ENCODE measurements at places on chromosomes 5 and 9. TPM values are rescaled to one million over a fixed set of nuclear protein-coding genes. Genes with fewer than 3 reads are reported as not detected.
A peak's percentile ranks its signal among the peaks of the same experiment; 100 is the strongest.

DNA sequence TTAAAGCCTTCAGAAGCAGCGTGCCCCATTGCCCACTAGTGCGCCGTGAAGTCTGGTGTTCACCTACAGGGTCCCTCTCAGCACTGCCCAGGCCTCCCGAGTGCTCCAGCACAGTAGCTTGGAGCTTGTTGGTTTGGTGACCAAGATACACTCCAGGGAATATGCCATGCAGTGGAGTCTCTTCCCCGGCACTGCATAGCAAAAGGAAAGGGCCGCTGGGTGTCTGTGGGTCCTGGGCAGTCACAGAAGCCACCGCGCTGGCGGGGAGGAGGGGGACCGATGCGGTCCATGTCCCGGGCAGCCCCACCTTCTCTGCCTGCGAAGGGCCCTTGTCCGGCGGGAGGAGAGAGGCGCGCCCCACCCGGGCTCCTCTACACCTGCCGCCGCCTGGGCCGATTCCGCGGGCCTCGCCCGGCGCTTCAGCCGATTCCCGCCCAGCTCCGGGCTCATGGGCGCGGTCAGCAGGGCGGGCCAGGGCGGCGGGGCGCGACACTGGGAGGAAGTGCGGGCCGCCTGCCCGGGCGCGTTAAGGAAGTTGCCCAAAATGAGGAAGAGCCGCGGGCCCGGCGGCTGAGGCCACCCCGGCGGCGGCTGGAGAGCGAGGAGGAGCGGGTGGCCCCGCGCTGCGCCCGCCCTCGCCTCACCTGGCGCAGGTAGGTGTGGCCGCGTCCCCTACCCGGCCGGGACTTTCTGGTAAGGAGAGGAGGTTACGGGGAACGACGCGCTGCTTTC, at the start of gene SYK:
Gene SYK (plus strand): TSS at position 579 of the 732 bp plus-strand sequence. CDS start 42,080 bp downstream, outside the sequence.
- no peak for DNase-seq

DNA sequence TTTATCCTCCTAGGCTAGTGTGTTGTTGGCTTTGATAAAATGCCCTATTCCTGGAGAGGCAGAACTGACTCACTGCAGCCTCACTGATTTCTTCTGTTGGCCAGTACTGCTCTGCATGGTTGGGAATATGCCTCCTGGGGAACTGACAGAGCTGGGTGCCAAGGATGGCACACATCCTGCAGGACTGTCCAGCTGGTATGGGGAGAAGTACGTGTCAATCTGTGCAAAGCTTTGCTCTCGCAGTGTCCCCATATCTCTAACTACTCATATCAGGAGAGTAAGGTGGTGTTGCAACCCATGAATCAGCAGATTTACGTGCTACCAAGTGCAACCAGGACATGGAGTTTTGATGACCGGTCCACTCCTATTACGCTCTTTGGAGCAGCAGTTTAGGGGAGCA, 74.7 kb downstream of the TEK start:
- no peak for DNase-seq

DNA sequence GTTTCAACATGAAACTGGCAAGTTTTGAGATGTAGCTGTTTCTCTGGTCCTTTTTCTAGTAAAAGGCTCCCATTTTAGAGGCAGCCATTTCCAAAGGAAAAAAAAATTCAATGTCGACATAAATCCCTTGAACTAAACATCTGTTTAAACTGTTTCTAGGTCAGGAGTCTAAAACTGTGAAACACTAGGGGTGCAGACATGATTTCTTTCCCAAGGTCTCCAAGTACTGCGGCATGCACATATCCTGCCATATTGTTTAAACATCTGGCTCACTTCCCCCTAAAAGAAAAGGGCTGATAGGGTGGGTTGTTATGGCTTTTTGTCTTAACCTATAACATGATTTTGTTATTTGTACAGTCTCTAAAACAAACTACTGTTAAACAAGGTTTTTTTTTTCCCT, 51.1 kb downstream of the NFIB start:
- no peak for DNase-seq

DNA sequence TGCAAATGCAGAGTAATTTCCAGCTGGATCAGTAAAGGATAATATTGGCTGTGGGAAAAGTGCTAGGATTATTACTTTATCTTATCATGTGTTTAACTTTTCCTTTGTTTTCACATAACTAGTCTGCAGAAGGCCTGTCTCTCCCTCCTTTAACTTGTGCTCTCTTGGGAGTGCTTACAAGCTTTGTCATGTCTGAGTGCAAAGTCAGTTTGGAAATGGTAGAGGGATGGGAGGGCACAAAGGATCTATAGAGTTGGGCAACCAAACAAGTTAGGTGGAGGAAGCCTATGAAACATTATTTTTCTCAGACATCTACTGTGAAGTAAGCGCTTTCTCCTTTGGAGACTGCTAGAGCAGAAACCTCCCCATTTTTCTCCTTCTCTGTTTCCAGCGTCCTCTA, 308.8 kb downstream of the ARHGAP26 start:
- DNase-seq: no peak

Gene VCAN
- 7.5 TPM for total RNA-seq

Gene PCDHGB2
- total RNA-seq: 0.69 TPM

Gene CDO1
- total RNA-seq: 1.4 TPM

DNA sequence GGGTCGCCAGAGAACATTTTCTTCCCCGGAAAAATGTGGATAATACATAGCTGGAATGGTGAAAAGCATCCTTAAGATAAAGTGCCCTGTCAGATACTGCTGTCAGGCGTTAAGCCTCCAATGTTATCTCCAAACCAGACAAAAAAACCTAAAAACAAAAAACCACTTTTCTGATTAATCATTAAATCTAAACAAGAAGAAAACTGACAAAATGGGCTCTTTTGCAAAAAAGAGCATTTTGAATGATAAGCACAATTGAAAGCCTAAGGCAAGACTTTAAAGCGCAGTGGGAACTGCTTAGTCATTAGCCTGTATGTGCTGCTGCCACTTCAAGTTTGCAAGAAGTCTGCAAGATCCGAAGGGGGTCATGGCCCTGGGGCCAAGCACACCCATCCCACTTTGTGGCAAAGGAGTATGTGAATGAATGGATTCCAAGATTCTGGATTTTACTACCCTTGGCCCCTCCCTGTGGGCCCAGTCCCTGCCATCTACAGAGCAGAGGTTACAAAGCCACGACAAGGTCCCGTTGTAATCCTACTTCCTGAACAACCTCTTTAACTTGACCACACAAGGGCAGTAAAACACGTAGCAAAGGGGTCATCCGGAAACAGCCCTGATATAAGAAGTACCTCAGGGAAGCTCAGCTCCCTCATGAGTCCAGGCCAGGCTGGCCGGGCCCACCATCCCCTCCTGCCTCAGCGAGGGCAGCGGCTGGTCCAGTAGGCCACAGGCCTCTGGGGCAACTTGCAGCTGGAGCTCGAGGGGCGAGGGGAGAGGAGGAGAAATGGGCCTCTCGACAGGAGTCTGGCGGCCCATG, 29.7 kb downstream of the SHB start:
- DNase-seq: peak; percentile 66

DNA sequence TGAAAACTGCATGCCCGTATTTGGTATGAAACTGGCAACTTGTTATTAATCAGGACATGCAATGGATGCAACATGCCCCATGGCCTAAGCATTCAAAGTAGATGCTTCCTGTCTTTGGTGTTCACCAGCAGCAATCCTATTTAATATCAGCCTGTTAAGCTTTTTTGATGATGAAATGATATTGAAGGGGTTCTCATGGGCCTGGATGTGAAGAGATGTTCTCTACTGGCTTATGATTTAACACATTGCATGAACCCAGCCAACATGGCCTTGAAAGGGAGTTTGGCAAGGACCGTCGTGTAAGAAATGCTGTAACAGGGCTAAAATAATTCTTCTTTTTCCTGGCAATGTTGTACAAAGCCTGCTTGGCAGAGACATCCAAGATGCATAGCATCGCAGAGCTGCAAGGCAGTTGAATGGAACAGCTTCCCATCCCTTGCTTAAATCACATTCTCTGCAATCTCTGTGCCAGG, 111.2 kb downstream of the SMARCA2 start:
- no peak for DNase-seq

Gene SLC22A4
- total RNA-seq: 3.4 TPM

Gene ZNF474
- total RNA-seq: 0.08 TPM

Data from HT1080 (cell line).